Epithelial cell of umbilical artery (primary cell): ENCODE measurements at places on chromosomes 11 and 22. TPM values are rescaled to one million over a fixed set of nuclear protein-coding genes. Genes with fewer than 3 reads are reported as not detected.

Gene TIGD3
- 0.32 TPM in 1 of 2 replicates, not detected in the other for total RNA-seq

Gene SLC22A9
- not detected in 2 replicates for total RNA-seq

Gene MMP27
- not detected in 2 replicates for total RNA-seq

Gene PHOX2A
- total RNA-seq, result not detected in 2 replicates

Gene MOGAT2
- total RNA-seq, result not detected in 2 replicates

Gene C11orf52
- under 0.01 and 0.61 TPM in 2 replicates for total RNA-seq
